ENCODE measurements at places on chromosomes 6 and 20.
A peak's percentile ranks its signal among the peaks of the same experiment; 100 is the strongest.

- H3K36me3 ChIP-seq = no peaks in the 10 kb centered on the region
- no peak overlapping the region for H3K4me3 ChIP-seq
- H3K27me3 ChIP-seq = no peaks in the 10 kb centered on the region
- no peaks in the 10 kb centered on the region for H3K4me1 ChIP-seq
- H3K27ac ChIP-seq = no peak overlapping the region
These were observed 209.2 kb upstream of the ASCC3 start for GRCh38 chr6:101090281-101090680.

DNA sequence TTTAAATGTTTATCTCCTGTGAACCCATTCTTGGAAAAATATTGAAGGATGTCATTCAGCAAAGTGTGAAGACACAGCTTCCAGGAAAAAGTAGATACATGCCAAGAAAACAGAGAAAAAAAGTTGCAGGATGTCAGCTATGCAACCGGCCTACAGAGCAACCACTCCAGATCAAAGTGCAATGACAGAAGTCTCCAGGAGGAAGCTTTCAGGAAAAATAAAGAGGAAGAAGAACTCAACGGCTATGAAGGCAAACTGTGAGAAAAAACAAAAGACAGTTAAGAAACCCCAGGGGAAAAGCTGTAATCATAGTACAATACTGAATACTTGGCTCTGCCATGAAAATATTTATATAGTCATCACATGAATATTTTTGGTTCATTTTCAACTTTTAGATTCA lies 30.6 kb downstream of the REPS1 start:
- DNase-seq = no peak
- peaks cover 16% of the 10 kb centered on the region for H3K4me1 ChIP-seq
- H3K36me3 ChIP-seq = no peaks in the 10 kb centered on the region

GRCh38 chr6:88677356-88677755 lies 286.1 kb downstream of the RNGTT start:
- H3K27ac ChIP-seq = no peak overlapping the region
- H3K4me1 ChIP-seq = no peaks in the 10 kb centered on the region
- H3K4me3 ChIP-seq = no peak overlapping the region

DNA sequence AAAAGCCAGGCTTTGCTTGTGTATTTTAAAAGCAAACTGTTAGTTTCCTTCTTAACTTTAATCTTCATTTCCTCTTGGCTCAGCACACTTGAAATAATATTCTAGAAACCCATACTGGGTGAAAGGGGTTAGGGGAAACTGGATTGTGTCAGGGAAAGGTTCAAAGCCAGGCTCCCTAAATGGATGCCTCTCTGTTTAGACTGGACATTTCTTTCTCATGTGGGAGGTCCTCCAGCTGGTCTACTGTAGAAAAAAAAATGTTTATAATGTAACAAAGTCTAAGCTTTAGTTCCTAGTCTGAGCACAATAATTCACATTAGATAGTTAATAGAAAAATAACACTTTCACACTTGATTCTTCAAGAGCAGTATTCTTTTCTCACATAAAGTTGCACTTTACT lies 89.0 kb upstream of the AKIRIN2 start:
- H3K4me3 ChIP-seq = no peak overlapping the region
- H3K4me1 ChIP-seq = peaks cover 5% of the 10 kb centered on the region
- peak overlapping the region; percentile 70 for H3K27ac ChIP-seq
- no peaks in the 10 kb centered on the region for H3K36me3 ChIP-seq

GRCh38 chr20:51426718-51427650 lies 115.5 kb downstream of the NFATC2 start:
- H3K4me3 ChIP-seq = no peak overlapping the region
- H3K27me3 ChIP-seq = no peaks in the 10 kb centered on the region
- H3K4me1 ChIP-seq = peaks cover 4% of the 10 kb centered on the region
- peak overlapping the region; percentile 9 for H3K27ac ChIP-seq

DNA sequence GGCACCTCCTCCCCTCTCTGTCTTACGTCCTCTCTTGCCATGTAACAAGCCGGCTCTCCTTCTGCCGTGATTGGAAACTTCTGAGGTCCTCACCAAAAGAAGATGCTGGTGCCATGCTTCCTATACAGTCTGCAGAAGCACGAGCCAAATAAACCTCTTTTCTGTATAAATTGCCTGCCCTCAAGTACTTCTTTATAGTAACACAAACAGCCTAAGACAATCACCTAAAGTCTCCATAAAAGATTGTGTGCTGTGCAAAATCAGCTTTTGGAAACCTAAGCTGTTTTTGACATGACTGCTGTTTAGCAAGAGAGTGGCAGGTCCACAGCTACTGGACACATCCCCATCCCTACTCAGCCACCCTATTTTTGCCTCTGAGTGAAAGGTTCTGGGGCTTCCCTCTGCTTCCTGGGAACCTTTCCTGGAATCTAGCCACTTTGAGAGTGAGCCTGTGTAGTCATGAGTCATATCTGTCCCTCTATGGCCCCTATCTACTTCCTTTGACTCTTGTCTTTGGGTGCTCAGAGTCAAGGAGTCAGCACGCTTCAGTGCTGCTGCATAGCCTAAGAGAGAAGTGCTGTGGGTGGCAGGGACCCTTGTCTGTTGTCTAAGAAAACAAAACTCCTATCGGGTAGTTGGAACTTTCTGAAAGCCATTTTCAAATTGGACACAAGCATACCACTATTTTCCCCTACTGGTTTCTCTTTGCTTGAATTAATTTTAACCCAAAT lies 110.0 kb downstream of the PPP1R14C start:
- H3K4me3 ChIP-seq = no peak overlapping the region
- DNase-seq = no peak
- H3K27me3 ChIP-seq = no peaks in the 10 kb centered on the region
- no peaks in the 10 kb centered on the region for H3K36me3 ChIP-seq
- no peaks in the 10 kb centered on the region for H3K4me1 ChIP-seq

DNA sequence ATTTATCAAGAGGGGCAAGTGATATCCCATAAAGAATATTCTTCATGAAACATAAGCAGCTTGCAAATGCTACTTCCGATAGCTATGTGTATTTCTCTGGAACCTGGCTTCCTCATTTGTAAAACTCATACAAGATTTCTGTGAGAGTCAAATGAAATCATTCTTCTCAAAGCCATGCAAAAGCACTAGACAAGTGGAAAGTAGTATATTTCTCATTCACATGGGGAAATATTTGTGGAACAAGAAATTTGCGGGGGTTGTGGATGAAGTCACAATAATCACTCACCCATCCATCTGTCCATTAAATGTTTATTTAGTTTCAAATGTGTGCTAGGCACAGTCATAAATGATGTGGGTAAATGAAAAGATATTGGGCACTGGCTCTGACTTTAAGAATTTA lies 150.5 kb downstream of the IPCEF1 start:
- H3K4me3 ChIP-seq = no peak overlapping the region
- H3K4me1 ChIP-seq = no peaks in the 10 kb centered on the region
- no peak overlapping the region for H3K27ac ChIP-seq
- no peaks in the 10 kb centered on the region for H3K36me3 ChIP-seq

DNA sequence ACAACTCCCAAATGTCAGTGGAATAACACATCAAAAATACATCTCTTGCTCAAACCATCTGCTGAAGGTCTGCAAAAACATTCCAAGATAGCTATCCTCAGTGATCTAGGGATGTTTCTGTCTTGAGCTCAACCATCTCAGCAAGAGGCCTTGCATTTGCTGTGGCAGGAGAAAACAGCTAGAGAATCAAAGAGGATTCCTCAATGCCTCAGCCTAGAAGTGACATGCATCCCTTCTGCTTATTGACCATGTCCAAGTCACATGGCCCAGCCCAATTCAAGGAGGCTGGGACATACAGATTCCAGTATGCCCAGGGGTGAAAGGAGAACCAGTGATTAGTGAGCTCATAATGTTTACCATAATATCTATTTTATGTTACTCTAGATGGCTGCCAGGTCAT lies 269.5 kb downstream of the PLCB1 start:
- no peaks in the 10 kb centered on the region for H3K27me3 ChIP-seq
- no peak overlapping the region for H3K4me3 ChIP-seq
- H3K27ac ChIP-seq = no peak overlapping the region
- no peaks in the 10 kb centered on the region for H3K36me3 ChIP-seq
- no peak for DNase-seq

GRCh38 chr6:169164451-169164850 lies 89.2 kb downstream of the THBS2 start:
- no peaks in the 10 kb centered on the region for H3K4me1 ChIP-seq
- H3K27me3 ChIP-seq = no peaks in the 10 kb centered on the region
- H3K27ac ChIP-seq = no peak overlapping the region
- no peaks in the 10 kb centered on the region for H3K36me3 ChIP-seq
- no peak overlapping the region for H3K4me3 ChIP-seq
- DNase-seq = peak; percentile 6

GRCh38 chr6:393391-394221 lies 2.1 kb downstream of the IRF4 start:
- DNase-seq = no peak
- no peaks in the 10 kb centered on the region for H3K36me3 ChIP-seq
- H3K27me3 ChIP-seq = peaks cover 8% of the 10 kb centered on the region
- peaks cover 13% of the 10 kb centered on the region for H3K4me1 ChIP-seq
- no peak overlapping the region for H3K4me3 ChIP-seq

GRCh38 chr6:116616737-116617053 lies 416 bp downstream of the RSPH4A start:
- no peaks in the 10 kb centered on the region for H3K27me3 ChIP-seq
- DNase-seq = no peak
- peaks cover 12% of the 10 kb centered on the region for H3K4me1 ChIP-seq
- H3K36me3 ChIP-seq = no peaks in the 10 kb centered on the region
- no peak overlapping the region for H3K27ac ChIP-seq
- H3K4me3 ChIP-seq = peak overlapping the region; percentile 1

DNA sequence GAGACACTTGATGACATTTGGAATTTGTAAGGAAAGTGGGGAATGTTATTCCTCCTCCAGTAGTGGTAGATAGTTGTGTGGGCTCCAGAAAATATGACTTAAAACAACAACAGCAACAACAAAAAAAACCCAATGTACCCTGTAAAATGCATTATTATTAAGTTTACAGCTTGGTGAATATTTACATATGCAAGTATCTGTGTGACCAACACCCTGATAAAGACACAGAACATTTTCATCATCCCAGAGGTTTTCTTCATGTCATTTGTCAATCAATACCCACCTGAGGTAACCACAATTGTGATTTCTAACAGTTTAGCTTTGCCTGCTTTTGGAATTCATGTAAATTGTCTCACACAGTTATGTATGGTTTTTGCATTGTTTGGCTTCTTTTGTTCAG lies 152.1 kb upstream of the GRIK2 start:
- no peak for DNase-seq
- H3K4me1 ChIP-seq = no peaks in the 10 kb centered on the region
- no peaks in the 10 kb centered on the region for H3K36me3 ChIP-seq
- H3K4me3 ChIP-seq = no peak overlapping the region
- H3K27me3 ChIP-seq = no peaks in the 10 kb centered on the region

DNA sequence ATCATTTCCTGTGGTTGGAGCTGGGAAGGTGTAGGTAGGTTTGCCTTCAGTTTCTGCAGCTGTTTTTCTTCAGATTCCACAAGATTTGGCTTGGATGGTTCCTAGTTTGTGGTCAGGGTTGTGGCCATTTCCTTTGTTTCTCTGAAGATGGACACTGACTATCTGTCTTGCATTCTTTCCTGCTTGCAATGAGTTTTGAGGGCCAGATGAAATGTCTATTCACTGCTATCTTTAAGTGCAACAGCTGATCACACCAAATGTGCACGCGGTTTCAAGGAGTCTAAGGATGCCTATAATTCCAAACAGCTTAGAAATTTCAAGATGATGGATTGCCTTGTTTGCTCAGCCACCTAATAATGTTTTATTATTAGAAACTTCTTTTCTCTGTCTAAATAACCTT lies 28.4 kb downstream of the IL20RA start:
- H3K27me3 ChIP-seq = peaks cover 6% of the 10 kb centered on the region
- H3K27ac ChIP-seq = no peak overlapping the region
- no peaks in the 10 kb centered on the region for H3K36me3 ChIP-seq
- H3K4me3 ChIP-seq = no peak overlapping the region
- H3K4me1 ChIP-seq = no peaks in the 10 kb centered on the region

DNA sequence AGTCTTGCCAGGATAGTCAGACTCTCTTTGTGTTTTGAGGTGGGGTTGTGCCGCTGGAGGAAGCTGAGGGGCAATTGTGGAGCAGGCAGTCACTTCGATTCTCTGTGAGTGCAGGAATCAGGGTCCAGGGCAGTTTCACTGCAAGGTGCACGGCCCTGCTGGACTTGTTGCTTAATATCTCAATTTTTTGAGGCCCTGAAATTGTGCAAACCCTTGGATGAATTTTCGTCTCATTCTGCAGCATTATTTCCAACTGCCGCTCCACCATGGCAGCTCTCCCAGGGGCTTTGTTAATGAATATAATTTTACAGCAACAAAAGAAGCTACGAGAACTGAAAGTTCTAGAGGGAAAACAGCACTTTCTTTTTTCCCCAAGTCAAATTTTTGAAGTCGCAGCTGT lies 531.9 kb downstream of the QKI start:
- H3K4me1 ChIP-seq = no peaks in the 10 kb centered on the region
- DNase-seq = no peak
- no peaks in the 10 kb centered on the region for H3K27me3 ChIP-seq
- H3K4me3 ChIP-seq = no peak overlapping the region
- no peaks in the 10 kb centered on the region for H3K36me3 ChIP-seq

GRCh38 chr6:130313206-130313605 lies 52.6 kb upstream of the TMEM200A start:
- no peak overlapping the region for H3K27ac ChIP-seq
- no peak overlapping the region for H3K4me3 ChIP-seq
- H3K36me3 ChIP-seq = no peaks in the 10 kb centered on the region
- H3K4me1 ChIP-seq = no peaks in the 10 kb centered on the region
- no peaks in the 10 kb centered on the region for H3K27me3 ChIP-seq

DNA sequence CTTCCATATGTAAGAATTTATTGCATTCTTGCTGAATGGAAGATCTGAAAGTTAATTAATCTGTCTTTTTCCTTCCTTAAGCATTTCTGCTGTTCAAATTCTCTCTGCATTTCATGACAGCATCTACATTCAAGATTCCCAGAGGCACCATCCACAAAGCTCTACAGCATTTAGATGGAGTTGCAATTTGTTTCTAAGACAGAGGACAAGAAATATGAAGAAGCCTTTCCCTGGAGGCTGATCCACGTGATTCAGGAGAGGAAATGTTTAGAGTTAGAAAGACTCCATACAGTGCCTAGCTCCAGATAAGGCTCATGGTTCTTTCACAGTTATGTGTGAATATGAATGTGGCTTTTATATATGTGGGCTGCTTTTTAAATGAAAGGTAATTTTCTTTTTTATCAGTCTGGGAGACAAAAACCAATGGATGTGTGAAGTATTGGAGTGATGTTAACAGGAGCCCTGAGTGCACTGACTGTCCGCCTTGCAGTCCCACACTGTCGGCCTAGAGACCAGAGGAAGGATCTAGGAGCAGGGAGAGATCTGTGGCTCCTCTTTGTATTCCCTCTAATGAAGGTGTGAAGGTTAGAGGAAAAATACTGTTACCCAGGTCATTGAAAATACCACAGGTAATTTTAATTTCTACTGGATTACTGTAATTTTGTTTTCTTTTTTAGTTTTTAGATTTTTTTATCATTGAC lies 686.6 kb upstream of the GJE1 start:
- no peak overlapping the region for H3K27ac ChIP-seq
- H3K27me3 ChIP-seq = no peaks in the 10 kb centered on the region
- no peaks in the 10 kb centered on the region for H3K4me1 ChIP-seq

DNA sequence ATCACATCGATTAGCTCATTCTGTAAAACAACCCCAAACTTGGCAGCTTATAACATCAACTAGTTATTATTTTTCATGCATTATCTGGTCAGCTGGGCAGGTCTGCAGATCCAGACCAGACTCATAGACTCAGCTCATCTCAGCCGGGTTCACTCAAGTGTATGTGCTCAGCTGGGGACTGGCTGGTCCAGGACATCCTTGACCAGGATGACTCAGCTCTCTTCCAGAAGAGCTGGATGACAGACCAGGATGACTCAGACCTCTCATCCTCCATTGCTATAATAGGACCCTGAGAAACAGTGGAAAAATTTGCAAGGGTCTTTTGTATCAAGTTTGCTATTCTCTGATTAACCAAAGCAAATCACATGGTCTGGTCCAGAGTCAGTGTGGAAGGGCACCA lies 312.5 kb upstream of the PLCB4 start:
- no peaks in the 10 kb centered on the region for H3K27me3 ChIP-seq
- H3K4me1 ChIP-seq = no peaks in the 10 kb centered on the region
- H3K27ac ChIP-seq = no peak overlapping the region
- no peak overlapping the region for H3K4me3 ChIP-seq
- DNase-seq = no peak
